ENCODE measurements at places on chromosomes 6 and 20.

- H3K4me1 ChIP-seq: no peaks in the 10 kb centered on the region
- no peak overlapping the region for H3K4me3 ChIP-seq
- H3K36me3 ChIP-seq: no peaks in the 10 kb centered on the region
These were observed 37.2 kb downstream of the SEL1L2 start for GRCh38 chr20:13953227-13953626.

- DNase-seq: no peak
- H3K4me1 ChIP-seq: no peaks in the 10 kb centered on the region
- no peaks in the 10 kb centered on the region for H3K27me3 ChIP-seq
- H3K27ac ChIP-seq: no peak overlapping the region
These were observed 164.3 kb upstream of the SOX4 start for GRCh38 chr6:21429291-21429690.

DNA sequence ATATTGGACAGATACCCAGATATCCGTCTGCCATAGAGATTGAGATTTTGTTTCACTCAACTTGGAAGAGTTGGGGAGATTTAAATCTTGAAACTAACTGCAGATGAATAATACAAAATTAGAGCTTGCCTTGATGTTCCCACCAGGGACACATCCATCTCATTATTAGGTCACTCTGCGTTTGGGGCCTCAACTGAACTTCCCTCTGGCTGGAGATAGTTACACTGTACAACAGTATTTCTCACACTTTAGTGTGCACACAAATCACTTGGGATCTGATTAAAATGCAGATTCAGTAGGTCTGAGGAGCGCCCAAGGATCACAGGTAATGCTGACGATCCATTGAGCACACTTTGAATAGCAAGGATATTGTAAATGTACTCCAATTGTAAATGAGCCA, 35.0 kb upstream of the ADTRP start:
- DNase-seq: peak; percentile 79
- H3K27me3 ChIP-seq: no peaks in the 10 kb centered on the region
- peaks cover 8% of the 10 kb centered on the region for H3K4me1 ChIP-seq
- H3K4me3 ChIP-seq: no peak overlapping the region
- peak overlapping the region; percentile 33 for H3K27ac ChIP-seq

DNA sequence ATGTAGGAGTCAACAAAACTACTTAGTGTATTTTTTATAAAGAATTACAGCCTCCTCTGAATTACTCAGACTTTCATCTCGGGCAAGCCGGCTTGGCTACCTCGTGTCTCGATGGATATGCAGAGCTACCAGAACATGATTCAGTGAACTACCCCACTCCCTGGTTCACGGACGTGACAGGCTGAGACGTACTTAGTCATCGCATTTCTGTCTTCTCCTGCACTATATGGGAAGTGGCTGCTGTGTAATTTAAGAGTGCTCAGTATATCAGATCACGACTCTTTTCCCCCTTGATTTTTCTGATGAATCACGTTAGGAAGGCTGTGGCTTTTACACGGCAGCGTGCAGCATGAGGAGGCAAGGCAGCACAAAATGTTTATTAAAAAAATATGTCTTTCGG, 302.7 kb upstream of the ZFP64 start:
- DNase-seq: no peak
- no peaks in the 10 kb centered on the region for H3K27me3 ChIP-seq
- no peak overlapping the region for H3K27ac ChIP-seq
- no peak overlapping the region for H3K4me3 ChIP-seq

DNA sequence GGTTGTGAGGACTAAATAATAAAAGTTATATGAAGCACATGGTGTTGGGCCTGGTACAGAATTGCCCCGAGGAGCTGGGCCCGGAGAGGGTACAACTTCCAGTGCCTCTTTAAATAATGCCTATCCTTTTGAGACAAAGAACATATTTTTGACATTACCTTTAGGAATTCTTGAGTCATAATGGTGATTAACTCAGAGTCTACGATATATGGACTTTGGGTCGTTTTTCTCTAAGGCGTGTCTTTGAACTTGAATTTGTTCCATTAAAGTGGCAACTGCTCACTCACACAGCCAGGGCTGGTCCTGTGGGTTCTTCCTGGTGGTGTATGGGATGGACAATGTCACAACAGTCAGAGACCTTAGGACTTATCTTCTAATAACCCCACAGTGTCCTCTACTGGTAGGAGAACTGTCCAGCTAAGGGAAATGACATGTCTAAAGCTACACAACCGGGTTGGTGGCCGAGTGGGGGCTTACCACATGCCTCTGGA, 106.5 kb downstream of the CDC5L start:
- DNase-seq: no peak
- H3K4me3 ChIP-seq: no peak overlapping the region
- no peaks in the 10 kb centered on the region for H3K36me3 ChIP-seq

DNA sequence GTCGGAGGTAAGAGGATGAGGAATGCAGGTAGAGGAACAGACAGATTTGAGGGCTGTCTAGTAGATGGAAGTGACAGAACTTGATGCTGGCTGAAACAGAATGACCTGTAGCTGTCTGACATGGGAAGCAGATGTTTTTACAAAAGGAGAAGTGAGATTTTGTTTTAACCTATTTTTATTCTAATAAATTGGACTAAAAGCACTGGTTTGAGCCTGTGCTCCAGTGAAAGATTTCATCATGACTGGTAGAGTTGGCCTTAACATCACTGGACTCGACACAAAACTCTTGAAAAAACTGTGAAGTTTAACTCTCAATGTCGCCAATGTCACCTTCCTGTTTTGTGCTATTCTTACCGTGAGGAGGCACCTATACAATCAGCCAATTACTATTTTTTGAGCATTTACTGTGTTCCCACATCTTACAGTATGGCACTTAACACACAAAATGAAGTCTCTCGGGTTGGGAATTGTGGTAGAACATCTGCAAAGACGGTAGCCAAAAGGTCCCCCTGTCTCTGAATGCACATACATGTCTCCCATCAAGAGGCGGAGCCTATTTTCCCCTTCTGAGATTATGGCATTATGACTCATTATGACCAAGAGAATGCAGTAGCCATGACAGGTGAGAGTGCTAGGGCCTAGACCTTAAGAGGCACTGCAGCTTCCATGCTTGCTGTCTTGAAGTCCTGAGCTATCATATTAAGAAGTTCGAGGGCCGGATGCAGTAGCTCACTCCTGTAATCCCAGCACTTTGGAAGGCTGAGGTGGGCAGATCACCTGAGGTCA, 93.2 kb downstream of the FOXF2 start:
- H3K36me3 ChIP-seq: no peaks in the 10 kb centered on the region
- no peak overlapping the region for H3K4me3 ChIP-seq
- H3K27me3 ChIP-seq: no peaks in the 10 kb centered on the region

- no peaks in the 10 kb centered on the region for H3K4me1 ChIP-seq
- H3K4me3 ChIP-seq: no peak overlapping the region
- no peaks in the 10 kb centered on the region for H3K27me3 ChIP-seq
These were observed 146.8 kb downstream of the CDC5L start for GRCh38 chr6:44534291-44534690.
